ENCODE measurements at places on chromosomes 1 and 21.

GRCh38 chr21:27476696-27477095, 509.8 kb upstream of the ADAMTS5 start:
- DNase-seq, result no peak

GRCh38 chr21:44999972-45000636, 60.3 kb downstream of the SLX9 start:
- DNase-seq, result no peak

DNA sequence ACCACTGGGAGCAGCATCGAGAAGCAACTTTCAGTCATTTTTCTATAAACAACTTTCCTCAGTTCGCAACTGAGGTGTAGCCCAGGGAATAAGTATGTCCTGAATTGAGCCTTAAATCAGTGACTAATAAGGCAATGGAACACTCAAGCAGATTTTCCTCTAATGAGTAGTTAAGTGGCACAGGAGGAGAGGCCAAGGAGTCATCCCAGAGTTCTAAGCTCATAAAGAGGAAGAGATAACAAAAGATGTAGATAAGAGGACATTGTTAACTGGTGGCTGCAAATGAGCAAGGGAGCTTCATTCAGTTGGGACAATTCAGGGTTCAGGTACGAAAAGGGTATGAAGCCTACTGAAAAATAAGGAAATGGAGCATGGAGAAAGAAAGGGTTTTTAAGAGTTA, 64.5 kb downstream of the LRRC40 start:
- DNase-seq, result no peak

DNA sequence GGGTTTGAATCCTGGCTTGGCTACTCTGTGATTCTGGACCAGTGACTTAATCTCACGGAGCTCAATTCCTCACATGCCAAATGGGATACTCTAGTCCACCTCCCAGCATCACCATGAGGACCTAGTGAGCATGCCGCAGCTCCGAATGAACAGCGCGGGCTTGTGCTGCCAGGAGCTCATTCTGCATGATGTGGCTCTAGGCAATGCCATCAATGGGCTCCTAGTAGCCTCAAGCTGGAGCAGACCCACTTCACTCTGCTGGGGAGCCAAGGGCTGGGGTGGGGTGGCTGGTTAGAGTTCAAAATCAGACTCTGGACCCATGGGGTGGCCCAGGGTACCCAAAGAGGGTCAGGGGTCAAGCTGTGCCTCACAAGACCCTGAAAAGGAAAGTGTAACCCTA, 41.5 kb downstream of the CDK18 start:
- DNase-seq, result no peak

DNA sequence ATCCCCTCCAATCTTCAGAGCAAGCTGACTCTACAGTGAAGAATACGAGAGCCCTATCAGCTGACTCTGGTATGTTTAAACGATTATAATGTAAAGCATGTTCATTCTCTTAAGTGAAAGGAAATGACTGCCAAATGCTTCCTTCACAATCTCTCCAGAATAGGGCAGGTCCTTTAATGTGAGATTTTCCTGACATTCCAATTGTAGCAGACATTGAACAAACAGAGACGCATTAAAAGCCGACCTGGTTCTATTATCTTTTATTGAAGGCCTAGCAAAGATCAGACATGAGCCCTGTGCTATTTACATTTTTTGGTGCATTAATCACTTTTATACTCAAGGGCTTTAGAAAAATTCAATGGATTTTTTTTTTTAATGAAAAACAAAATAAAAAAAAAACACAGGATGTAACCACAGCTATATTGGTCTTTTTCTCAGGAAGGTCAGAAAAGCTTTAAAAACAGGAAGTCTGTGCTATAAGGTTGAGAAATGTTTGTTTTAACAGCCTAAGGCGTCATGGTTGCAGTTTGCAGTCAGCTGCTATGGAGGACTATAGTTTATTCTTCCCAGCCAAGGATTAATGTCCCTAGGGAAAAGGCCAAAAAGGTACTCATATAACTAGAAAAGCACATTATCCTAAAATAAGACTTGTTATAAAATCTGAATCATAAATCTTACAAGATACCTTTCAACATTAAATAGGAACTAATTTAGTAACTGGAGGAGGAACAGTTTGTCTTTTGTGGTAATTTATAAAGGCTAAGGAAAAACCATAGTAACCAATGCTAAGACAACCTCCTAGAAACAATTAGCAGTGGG, 104.8 kb downstream of the RERE start:
- peak; percentile 80 for DNase-seq

DNA sequence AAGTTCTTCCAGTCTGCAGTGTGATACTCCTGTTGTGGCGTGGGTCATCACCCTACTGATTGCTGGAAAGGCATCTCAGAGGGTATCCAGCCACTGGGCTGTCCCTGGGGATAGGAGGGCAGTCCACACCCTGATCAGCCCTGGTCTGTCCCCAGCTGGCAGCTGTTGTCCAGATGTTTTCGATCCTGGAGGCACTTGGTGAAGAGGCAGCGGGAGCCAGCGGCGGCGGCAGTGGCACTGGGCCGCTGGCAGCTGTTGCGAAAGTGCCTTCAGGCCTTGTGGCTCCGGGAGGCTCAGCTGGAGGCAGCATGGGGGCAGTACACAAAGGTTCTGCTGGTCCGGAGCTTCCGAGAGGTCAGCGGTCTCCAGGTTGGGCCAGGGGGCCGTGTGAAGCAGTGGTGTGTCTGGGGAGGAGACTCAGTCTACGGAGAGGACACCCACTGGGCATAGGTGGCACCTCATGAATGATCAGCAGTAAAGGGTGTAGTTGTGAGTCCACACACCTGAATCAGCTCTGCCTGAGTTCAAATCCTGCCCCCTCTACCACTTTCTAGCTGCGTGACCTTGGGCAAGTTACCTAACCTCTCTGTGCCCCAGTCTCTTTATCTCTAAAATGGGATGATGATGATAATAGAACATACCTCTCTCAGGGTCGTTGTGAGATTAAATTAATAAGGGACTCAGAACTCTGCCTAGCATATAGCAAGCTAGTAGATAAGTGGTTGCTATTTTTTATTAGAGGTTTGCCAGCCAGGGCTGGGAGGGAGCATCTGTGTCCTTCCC, 6.1 kb downstream of the C1orf167 start:
- DNase-seq, result no peak

- DNase-seq, result no peak
Observed at GRCh38 chr1:156476501-156477298, 23.9 kb downstream of the MEF2D start.

DNA sequence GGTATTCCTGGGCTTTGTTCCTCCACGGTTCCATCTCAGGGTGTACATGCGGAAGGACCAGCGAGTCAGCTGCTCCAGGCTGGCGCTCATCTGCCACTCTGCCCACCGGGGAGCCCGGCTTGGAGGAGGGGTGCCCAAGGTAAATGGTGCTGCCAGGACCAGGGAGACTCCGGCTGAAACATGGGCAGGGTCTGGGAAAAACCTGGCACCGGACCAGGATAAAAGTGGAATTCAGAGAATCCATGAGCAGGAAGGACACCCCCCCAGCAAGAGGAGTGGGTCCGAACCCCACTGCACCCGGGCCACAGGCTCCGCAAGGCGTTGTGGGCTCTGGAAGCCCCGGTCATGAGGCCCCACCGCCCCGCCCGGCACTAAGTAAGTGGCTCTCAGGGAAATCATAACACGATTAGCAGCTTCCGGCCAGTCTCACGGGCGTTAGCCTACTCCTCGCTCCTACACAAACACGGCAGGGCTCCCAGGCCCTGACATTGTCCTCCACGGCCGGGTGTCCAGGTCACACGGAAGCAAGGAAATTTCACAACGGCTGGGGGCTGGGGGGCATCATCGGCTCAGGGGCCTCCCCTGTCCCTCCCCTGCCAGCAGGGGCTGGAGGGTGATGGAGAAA, 21.1 kb downstream of the MEGF6 start:
- no peak for DNase-seq

- no peak for DNase-seq
Observed at GRCh38 chr1:223176437-223176836, 33.4 kb upstream of the TLR5 start.

Data from NCI-H2171 treated with DMSO at 0.1 percent for 48 hours (cell line).